ENCODE measurements at places on chromosomes 11 and 22.

DNA sequence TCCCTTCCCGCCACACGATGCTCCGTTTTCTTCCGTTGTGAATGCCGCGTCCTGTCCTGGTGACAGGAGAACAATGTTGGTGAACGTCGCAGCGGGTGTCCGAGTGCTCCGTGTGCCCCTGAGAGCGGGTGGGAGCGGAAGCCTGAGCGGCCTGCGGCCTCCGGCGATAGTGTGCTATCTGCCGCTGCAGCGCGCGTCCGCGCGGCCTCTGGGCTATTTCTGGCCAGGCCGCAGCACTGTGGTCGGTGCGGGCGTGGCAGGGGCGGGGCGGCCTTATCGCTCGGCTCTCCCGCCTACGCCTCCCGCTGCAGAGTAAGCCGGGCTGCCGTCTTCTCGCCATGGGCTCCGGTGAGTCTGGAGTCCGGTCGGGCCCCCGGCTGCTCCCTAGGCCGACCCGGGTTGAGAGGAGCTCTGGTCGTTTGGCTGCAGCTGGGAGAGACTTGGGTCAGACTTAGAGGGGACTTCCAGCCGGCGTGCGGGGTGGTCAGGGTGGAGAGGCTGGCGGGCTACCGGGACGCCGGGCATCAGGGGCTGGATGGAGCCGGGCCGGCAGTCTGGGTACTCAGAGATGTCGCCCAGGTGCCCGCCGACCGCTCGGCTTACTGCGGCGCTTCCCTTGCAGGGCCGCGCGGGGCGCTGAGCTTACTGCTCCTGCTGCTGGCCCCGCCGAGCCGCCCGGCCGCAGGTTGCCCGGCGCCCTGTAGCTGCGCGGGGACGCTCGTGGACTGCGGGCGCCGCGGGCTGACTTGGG lies at the start of gene GP1BB:
TSS of gene GP1BB (plus strand) at position 308 of the 751 bp plus-strand sequence. CDS start at position 339, 31 bp downstream.
- no peak for DNase-seq

GRCh38 chr11:105032495-105032894 lies 2.4 kb downstream of the CASP1 start:
- DNase-seq: no peak

GRCh38 chr11:85647078-85647477 lies 689 bp upstream of the TMEM126A start:
- DNase-seq: no peak

DNA sequence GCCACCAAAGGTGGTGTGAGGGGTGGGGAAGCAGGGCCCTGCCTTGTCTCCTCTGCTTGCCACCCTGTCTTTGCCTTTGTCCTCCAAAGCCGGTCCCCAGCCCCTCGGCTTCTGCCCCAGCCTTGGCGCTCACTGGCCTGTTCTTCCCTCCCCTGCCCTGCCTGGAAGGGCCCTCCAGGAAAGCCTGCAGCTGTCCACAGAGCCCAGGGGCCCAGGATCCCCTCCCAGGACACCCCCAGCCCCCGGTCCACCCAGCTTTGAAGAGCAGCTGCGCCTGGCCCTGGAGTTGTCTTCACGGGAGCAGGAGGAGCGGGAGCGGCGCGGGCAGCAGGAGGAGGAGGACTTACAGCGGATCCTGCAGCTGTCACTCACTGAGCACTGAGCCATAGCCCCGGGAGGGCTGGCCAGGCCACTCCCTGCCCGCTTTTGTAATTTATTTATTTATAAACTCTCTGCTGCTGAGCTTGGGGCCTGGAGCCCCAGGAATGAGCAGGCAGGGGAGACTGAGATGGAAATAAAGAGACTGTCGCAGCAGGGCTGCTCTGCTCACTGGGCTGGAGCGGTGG lies 1.3 kb upstream of the SSH3 start:
- no peak for DNase-seq

- DNase-seq: no peak
Observed at GRCh38 chr22:47594836-47595521, 832.5 kb downstream of the TBC1D22A start.

DNA sequence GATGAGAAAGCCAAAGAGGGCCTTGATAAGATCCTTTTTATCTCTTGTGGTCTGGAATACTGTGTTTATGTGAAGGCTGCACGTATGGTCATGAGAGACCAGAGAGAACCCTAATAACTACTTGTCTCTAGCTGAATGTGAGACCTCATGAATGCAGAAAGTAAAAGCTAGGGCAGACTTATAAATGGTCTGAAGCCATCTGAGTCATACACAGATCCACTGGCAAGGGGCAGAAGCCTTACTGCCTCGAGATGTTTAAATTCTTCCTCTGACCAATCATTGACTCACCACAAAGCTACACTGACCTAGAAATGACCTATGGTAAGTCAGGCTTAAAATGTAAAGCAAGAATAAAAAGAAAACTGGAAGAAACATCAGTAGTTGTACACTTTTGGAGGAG lies 22.7 kb upstream of the OR4B1 start:
- no peak for DNase-seq

DNA sequence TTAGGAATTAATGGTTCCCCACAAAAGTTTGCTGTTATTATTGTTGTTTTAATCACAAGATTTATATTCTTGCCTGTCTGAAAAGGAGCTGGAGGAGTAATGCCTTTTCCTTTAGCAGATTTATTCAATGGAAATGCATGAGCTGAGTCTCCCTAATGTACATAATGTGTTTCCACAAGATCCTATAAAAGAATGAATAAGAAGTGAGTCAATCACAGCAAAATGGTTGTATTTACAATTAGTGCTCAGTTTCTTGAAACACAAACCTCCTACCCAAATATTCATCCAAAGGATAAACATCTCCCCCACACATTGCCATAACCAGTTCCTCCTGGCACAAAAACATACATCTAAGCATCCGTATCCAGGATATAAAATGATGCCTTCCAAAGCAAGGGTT lies 33.3 kb downstream of the ME3 start:
- no peak for DNase-seq

- no peak for DNase-seq
Observed at GRCh38 chr11:83172551-83172950, 15.6 kb downstream of the PCF11 start.

- DNase-seq: no peak
Observed at GRCh38 chr11:33147559-33147958, 13.7 kb downstream of the CSTF3 start.

- no peak for DNase-seq
Observed at GRCh38 chr22:43734370-43735150, 77.5 kb downstream of the EFCAB6 start.

- no peak for DNase-seq
Observed at GRCh38 chr11:35983981-35984380, 40.1 kb downstream of the LDLRAD3 start.

GRCh38 chr11:72189455-72190250 lies 2.3 kb upstream of the FOLR1 start:
- no peak for DNase-seq
